ENCODE measurements at places on chromosomes 1 and 21.

- DNase-seq, result peak; percentile 35
Observed at GRCh38 chr1:111334169-111334568, 43.5 kb downstream of the CHIA start.

- no peak for DNase-seq
Observed at GRCh38 chr1:62439652-62440371, 3.0 kb downstream of the USP1 start.

GRCh38 chr21:44576025-44576420, 2.5 kb downstream of the KRTAP10-4 start:
- DNase-seq, result no peak

DNA sequence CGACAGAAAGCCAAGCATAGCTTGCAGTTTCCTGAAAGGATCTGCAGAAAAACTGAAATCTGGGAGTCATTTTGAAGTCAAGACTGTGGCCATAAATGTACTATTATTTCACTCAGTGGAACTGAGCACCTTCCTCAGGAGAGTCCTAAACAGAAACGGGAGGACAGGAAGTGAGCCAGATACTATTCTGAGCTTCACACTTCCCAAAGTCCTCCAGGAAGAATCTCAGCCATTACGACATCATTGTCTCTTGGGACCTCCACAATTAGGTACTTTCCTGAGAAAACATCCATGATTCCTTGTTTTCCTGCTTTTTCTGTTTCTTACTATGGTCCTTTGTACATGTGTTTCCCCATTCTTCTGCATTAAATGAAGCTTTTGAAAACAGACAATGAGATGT, 299.2 kb upstream of the USP25 start:
- no peak for DNase-seq

DNA sequence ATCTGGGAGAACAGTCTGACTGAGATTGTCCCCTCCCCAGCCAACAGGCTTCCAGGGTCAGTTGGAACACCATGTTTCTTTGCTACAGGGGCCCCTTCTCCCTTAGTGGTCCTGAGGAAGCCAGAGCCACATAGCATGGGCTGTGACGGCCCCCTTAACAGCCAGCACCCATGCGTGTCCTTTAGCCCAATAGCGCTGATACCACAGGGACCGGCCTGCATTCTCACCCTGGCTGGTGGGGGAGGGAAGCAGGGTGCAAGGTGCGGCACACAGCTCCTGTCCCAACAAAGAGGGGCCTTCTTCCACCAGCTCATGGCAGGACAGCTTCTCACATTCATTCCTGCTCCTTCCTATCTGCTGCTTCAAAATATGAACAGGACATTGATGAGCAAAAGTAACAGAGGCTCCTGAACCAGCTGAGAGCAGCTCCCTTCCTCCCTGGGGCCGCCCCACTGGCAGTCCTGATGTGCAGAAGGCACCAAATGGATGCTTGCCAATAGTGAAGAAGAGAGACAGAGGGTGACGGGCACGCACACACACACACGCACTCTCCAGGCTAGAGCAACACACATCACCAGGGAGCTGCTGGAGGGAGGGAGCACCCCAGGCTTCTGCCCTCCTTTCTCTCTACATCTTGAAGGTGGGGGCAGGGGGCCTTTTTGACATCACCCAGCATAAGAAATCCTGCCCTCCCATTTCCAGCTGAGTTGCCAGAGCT, 99.4 kb downstream of the CRYAA start:
- no peak for DNase-seq

- no peak for DNase-seq
Observed at GRCh38 chr1:234950598-234950997, 178.0 kb downstream of the TOMM20 start.

GRCh38 chr1:158933621-158934020, 2.3 kb downstream of the PYHIN1 start:
- DNase-seq, result no peak

GRCh38 chr1:110390096-110390495, 730 bp downstream of the SLC16A4 start:
- no peak for DNase-seq

- DNase-seq, result peak; percentile 92
Observed at GRCh38 chr1:44029260-44029910, 1.9 kb downstream of the SLC6A9 start.

DNA sequence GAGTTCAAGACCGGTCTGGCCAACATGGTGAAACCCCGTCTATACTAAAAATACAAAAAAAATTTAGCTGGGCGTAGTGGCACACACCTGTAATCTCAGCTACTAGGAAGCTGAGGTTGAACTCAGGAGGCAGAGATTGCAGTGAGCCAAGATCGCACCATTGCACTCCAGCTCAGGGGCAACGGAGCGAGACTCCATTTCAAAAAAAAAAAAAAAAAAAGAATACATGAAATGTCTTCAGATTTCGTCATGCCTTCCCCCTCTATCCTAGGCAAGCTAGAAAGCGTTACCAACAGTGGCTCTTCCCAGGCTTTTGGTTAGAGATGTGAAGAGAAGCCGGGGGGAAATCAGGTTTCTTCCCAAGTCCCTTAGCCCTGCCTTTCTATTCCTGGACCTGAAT, 3.6 kb downstream of the TFF1 start:
- DNase-seq, result no peak

GRCh38 chr21:29053011-29053553, 20.4 kb downstream of the CCT8 start:
- no peak for DNase-seq

GRCh38 chr1:115496904-115497527, 144.8 kb upstream of the VANGL1 start:
- DNase-seq, result no peak

Data from NCI-H526 treated with DMSO at 0.1 percent for 48 hours (cell line).